ENCODE measurements at places on chromosomes 2 and 18.

DNA sequence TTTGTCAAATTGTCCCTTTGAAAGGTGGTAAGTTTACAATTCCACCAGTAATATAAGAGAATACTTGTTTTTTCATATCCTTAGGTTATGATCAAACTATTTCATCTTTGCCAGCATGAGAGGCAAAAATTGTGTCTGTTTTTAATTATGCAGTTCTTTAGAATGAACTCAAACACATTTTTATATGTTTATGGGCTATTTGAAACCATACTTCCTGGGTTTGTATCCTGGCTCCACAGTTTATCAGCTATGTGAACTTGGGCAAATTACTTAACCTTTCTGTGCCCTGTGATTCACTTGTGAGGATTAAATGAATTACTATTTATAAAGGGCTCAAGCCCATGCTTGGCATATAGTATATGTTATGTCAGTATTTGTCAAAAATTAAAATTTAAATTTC is 109.4 kb downstream of the TANC1 start:
- DNase-seq: no peak

DNA sequence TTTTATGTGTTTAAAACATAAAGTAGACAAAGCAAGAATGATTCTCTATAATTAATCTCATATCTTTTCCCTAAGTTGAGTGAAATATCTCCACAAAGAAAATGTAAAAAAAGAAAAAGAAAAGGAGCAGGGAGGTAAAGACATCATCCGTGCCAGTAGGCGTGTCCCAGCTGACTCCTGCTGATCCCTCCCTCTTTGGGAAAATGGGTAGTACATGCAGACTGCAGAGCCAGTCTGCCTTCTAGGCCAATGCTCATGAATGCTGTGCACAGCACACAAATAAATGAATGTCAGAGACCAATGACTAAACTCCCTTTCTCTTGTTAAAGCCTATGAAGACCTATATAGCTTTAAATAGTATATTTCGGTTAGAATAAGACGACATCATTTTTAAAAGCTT is 64.7 kb downstream of the RAPH1 start:
- DNase-seq: no peak

- DNase-seq: no peak
These were observed 51.0 kb downstream of the WDPCP start for GRCh38 chr2:63537306-63537705.

DNA sequence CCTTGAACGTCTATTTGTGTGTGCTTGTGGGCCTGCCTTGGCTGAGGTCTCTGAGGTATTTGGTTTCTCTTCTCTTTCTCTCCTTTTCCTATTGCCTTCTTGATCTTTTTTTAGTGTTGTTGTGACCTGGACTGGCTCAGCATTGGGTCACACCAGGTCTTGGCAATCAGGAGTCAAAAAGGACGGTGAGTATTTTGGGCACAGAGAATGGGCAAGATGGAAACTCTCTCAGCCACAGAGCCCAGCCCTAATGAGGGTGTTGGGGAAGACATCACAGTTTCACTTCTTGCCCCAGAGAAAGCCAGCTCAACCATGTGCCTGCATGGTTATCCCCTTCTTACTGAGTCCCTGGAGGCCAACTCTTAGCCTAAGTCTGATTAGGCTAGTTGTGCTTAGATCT is 13.7 kb upstream of the INO80C start:
- no peak for DNase-seq

DNA sequence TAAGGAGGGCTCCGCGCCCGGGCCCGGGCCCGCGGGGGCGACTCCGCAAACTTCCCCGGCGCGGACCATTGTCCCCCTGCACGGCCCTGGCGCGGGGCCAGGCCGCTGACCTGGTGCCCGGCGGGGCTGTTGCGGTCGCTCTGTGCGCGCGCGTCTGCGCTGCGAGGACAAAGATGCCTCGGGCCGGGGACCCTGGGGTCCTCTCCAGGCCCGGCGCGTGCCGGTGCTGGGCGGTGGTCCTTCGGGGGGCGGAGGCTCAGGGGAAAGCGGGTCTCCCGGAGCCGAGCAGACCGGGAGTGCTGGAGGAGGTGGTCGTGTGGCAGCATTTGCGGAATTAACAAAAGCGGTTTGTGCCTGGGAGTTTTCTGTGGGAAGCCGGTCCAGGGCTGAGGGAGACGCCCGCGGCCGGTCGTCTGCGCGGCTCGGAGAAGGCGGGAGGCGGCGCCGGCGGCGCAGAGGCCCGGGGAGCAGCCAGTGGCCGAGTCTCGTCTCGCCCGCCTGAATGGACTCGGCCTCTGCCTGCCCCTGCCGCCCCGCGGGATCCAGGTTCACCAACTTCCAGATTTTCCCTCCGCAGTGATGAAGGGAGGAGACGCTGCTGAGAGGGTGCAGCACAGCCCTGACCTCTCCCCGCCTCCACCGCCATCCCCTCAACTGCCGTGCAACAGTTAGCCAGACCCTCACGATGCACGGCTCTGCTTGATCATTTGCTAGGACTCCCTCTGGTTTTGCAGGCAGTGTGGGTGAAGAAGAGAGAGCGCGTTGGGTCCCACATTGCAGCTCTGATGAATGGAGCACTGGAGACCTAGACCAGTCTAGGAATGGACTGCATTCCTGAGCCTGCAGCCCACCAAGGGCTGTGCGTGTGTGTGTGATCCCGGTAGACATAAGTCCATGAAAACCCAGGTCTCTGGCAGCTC is 705 bp downstream of the EFR3B start:
- DNase-seq: peak; percentile 46

Measured in NCI-H2171 (cell line).